ENCODE measurements at places on chromosomes 2 and 18.

DNA sequence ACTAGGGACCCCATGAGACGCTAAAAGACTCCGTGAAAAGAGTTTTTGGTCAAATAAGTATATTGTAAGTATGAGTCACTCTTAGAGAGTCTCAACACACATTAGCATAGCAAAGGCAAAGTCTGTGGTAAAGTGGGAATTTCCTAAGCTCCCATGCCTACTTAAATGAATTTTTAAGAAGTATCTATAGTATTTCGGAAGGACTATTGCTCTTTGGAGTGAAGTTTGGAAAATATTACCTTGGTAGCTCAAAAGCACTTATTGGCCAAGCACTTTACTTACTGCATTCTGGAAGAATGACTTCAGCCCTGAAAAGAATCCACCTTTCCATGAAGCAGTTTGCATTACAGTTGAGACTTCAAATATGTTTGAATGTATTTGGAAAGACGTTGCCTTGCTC is 57.1 kb downstream of the CAVIN2 start:
- no peak for DNase-seq

- DNase-seq = no peak
Measured at GRCh38 chr2:1478311-1479305, 65.3 kb downstream of the TPO start.

DNA sequence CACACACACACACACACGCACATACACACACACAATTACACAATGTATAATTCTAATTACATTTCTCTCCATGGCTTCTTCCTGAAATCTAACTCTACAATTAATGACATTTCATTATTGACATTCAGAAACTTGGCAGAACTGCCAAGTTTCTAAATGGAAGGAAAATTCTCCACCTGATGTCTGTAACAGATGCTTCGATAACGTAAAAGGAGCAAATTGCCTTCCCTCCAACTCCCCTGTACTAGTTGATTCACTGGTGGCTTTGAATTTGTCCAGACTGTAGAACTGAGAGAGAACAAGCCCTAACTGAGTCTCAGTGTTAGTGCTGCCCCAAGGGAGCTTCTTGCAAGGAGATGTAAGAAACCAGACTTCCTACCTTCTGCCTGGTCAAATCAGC is 255.1 kb upstream of the TMEM200C start:
- DNase-seq = peak; percentile 79

DNA sequence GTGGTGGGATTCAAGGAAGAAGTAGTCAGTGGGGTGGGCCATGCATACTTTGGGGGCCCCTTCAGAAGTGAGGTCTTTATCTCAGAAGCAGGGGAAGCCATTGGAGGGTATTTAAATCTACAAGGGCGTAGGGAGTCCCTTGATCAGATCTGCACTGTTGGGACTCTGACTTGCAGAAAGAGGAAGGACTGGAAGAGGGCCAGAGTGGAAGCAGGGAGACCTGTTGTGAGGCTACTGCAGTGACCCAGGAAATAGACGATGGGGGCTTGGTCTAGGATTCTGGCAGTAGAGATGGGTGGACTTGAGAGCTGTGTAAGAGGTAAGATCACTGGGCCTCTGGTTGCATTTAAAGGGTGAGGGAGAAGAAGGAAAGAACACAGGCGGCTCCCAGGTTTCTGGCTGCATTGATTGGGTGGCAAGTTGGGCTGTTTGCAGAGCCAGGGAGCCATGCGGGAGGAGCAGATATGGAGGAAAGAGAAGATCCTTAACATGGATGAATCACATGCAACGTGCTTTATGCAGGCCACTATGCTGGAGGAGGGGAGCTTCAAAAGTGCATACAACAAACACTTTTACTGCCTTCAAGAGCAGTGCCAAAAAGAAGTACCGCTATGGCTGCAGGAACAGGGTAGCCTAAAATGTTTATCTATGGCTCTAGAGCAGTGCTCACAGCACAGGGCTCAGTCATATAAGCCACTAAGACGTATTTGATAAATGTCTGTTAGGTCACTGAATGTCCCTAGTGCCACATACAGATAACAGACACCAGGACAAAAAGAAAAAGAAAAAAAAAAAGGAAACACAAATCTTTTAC is 2.3 kb downstream of the SFXN5 start:
- no peak for DNase-seq

- peak; percentile 9 for DNase-seq
Measured at GRCh38 chr2:109497463-109497862, 116.3 kb downstream of the SEPTIN10 start.

DNA sequence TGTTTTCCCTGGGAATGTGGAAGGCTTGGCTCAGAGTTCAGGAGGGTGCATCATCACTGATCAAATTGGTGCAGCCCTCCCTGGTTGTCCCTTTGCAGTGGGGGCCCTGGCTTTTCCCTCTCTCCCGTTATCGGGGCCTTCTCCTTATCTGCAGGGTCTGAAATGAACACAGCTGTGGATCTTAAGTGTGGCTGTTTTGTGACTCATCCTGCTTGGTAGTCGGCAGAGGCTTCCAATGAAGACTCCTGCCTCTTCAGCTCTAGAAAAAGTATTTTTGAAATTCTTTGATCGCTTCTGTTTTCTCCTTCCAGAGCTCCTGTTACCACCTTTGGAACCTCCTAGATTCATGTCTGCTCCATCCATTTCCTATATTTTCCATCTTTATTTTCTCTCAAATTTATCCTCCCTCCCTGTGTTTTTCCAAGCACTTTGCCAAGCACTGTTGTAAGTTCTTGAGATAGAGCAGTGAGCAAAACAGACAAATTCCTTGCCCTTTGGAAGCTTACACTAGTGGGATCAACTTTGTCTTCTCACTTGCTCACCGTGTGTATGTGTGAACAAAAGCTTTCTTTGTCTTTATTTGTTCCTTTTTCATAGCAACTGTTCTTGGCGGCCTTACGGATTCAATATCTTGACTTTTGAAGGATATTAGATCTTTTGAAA is 45.7 kb downstream of the RALB start:
- DNase-seq = no peak

- DNase-seq = no peak
Measured at GRCh38 chr2:69973335-69973735, 11.9 kb upstream of the ASPRV1 start.

GRCh38 chr2:160576054-160576499 is 82.5 kb upstream of the RBMS1 start:
- no peak for DNase-seq

DNA sequence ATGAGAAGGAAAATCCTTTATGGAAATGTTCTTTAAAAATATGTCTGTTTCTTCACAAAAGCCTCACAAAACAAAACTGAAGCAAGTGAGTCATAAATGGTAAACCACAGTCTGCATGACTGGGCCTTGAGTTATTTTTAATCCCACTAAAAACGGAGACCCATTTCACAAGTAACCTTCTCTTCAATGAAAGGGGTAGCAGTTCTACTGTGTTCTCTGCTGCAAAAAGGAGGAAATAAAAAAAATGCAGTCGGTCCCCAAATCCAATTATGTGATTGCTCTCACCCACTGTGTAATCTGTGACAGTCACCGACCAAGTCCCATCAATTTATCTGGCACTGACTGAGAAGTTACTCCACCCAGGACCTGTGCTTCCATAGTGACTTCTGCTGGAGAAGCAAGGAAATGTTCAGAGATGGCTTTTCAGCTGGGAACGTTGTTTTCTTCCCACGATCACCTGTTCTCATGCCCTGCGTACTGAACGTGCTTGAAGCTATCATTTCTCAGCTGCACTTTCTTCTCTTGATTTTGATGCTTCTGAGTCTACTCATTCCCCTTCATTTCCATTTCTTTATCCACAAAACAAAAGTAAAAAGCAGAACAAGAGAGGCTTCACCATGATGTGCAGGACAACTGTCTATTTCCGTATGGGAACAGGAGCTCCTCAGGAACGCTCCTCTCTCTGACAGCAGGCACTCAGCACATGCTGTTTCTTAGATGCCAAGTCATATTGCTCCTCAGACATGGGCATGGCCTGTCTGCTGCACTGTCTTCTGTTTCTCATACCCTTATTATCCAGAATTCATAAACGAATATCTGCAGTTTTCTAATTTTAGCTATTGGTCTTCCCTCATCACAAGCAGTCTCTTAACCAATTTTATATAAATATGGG is 80.0 kb upstream of the TMEM200C start:
- no peak for DNase-seq

GRCh38 chr2:128536925-128537620 is 218.4 kb upstream of the HS6ST1 start:
- no peak for DNase-seq

DNA sequence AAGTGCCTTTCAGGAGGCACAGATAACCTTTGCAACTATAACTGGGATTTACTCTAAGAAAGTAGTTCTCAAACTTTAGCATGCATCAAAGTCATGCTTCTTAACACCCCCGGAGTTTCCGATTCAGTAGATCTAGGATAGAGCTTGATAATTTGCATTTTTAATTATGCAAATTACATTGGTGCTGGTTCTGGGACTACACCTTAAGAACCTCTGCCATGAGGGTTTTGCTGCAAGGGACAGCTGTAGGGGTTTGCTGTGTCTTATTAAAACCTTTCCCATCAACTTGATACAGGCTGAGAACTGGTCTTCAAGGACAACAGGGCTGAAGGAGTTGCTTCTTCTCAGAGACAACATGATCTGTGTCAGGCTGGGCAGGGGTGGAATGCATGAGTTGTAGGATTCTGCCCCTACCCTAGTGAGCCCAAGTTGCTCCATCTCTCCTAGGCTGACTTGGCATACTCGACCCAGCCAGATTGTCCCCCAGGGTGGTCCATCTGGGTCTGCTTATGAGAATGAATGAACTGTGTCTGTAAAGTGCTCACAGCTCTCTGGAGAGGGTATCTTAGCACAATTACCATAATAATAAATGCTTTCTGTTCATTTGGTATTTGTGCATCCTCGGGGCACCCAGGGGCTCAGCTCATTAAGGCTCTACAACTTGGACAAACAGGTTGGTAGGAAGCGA is 232.7 kb downstream of the CLIP4 start:
- no peak for DNase-seq

- DNase-seq = no peak
Measured at GRCh38 chr2:44663471-44664073, 277.9 kb upstream of the SIX3 start.

- DNase-seq = no peak
Measured at GRCh38 chr18:73288813-73289212, 421.0 kb upstream of the NETO1 start.

GRCh38 chr2:60675301-60675700 is 80.8 kb upstream of the PAPOLG start:
- no peak for DNase-seq

GRCh38 chr18:11887328-11888128 is 20.6 kb downstream of the MPPE1 start:
- no peak for DNase-seq

DNA sequence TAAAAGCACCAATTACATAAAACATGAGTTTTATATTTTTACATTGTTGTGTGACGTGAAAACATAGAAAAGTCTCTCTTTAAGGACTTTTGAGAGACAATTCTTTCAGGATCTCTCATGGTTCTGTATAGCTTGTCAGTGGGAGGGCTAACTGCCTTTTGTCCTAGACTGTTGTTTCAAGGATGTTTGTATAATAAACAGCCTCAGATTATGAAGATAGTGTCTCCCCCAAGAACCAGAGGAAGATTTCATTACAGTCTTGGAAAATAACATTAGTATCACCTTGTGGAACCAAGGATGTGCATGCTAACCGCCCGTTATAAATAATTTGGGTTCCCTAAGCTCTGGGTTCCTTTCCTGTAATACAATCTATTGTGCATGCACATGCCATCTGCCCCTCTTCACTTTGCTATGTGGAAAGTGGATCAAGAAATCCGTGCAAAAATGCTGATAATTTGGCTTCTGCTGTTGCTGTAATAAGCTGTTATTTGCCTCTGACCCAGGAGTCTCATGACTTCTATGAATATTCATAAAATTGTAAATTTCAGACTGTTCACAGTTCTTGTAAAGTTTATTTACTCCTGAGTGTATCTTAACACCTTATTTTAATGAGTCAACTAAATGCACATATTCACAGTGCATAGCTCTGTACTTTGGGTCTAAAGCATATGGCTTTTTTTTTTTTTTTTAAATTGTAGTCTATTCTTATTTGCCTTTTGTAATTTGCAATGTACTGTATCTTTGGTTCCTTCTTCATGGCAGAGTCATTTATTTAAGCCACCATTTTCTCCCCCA is 265.5 kb downstream of the PTH2R start:
- peak; percentile 9 for DNase-seq

DNA sequence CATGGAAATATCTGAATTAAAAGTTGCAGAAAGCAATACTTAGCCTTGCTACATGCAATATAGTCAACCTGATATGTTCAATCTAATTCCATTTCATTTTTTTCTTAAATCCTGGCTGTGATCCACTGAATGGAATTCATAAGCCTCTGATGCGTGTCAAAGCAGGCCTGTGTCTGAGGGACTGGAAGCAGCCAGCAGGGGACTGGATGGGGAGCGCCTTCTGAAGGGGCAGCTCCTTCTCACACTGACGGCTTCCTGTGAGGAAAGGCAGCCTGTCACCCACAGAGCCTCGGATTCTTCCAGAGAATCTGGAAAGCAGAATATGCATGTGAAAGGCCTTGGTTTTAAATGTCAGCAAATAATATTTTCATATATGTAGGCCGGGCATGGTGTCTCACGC is 73.5 kb downstream of the KCNF1 start:
- DNase-seq = peak; percentile 63

DNA sequence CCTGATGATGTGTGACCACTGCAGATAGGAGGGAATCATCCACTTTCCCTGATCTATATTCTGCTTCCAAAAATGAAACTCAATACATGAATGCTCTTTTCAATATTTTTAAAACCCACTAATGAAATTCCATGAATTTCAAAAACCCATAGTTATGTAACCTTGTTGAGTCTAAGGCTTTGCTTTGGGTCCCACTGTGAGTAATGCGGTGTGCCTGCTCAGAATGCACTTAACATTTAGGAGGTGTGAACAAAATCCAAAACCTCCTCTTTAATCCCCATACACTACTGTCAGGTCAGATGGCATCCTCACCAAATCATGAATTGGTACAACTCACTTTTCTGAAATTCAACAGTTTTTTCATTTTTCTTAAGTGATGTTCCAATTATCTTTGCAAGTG is 50.4 kb downstream of the CCDC93 start:
- no peak for DNase-seq

DNA sequence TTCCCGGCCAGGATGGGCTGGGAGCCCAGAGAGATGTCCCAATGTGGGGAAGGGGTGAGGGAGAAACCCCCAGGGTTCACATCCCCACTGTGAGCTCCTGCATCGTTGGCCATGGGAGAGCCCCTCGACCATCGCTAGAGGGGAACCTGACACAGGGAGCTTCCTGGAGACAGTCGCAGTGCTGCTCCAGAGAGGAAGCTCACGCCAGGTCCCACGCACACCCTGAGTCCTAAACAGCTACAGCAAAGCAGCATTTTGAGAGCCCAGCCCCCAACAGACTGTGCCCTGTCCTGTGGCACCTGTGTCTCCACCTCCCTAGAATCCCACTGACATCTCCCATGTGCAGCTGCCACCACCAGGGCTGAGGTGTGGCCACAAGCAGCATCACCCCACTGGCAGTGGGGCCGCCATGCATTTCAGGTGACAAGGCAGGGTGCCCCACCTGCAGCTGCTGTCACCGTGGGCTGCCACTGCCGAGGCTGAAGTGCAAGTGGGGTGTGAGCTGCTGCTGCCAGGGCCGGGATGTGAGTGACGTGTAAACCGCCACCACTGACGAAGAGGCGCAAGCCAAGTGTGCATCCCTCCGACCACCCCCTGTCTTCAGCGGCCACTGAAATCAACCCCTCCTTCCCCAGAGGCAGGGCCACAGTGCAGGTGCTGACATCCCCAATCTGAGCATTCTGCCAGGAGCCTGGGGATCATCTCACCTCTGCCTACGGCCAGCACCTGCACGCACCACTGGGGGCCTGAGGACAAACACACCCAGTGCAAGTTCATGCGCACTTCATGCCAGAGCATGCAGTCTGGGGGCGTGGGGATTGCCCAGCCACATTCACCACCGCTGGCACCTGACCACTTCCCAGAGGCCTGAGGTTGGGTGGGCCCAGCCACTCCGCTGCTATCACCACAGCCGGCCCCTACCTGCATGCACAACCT is 467.7 kb upstream of the SALL3 start:
- DNase-seq = no peak

Measured in NCI-H2171 (cell line).